ENCODE measurements at places on chromosomes 7 and 10. TPM values are rescaled to one million over a fixed set of nuclear protein-coding genes. Genes with fewer than 3 reads are reported as not detected.
A peak's percentile ranks its signal among the peaks of the same experiment; 100 is the strongest.

DNA sequence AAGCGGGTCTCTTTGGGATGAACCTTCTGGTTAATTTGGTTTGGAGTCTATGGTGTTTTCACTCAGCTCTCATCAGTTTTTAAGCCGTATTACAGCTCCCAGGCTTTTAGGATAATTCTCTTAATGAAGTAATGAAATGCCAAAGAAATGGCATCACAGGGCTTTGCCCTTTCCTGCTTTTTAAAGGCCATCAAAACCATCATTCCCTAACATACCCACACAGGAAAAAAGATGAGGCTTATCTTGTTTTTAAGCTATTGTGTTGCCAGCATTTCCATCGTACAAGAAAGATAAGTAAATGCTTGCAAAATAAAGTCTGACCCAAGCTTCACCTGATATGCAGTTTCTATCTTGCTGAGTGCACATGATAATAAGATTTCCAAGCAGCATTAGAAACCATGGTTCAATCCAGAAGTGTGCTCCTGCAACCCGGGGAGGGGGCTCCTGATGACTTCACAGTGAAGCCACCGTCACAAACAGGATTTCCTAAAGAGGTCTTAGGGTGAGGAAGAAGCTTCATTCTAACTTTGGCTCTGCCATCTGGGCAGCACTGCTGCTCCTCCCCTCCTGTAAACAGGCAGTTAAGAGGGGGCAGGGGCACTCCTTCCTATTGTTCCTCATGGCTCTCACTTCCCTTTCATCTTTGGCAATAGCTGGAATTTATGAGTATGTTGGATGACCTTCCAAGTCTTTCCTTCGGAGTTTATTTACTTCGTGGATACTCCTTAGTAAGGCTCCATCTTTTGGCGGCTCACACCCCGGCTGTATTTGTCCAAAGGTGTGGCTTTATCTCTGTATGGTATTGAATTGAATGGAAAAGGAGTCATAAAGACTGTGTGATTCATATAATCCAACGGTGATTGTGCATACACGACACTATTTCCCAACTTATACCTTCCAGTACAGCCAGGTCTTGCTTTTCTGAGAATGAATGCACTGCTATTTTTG is 55.2 kb upstream of the FAM133B start:
- peak; percentile 20 for DNase-seq

GRCh38 chr7:16908561-16908960 is 26.8 kb upstream of the AGR3 start:
- DNase-seq: no peak

DNA sequence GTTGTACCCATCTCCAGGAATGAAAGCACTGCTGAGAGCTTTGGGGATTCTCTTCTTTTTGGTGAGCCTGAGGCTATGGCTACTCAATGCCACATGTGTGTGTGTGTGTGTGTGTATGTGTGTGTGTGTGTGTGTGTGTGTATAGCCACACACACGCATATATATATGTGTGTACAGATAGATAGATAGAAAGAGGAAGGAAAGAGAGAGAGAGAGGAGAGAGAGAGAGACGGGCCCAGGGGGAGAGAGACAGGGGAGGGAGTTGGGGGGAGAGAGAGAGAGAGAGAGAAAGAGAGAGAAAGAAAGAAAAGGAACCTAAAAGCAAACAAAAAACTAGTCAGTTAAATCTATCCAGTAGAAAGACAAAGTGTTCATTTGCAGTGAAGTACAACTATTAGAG is 8.3 kb downstream of the SLC13A4 start:
- DNase-seq: no peak

- no peak for DNase-seq
Measured at GRCh38 chr7:13028825-13029099, 341.3 kb downstream of the ARL4A start.

- no peak for DNase-seq
Measured at GRCh38 chr7:93298671-93299070, 66.5 kb downstream of the VPS50 start.

- DNase-seq: no peak
Measured at GRCh38 chr7:30791114-30791513, 19.9 kb downstream of the MINDY4 start.

- DNase-seq: no peak
Measured at GRCh38 chr7:47844311-47844710, 104.0 kb downstream of the PKD1L1 start.

DNA sequence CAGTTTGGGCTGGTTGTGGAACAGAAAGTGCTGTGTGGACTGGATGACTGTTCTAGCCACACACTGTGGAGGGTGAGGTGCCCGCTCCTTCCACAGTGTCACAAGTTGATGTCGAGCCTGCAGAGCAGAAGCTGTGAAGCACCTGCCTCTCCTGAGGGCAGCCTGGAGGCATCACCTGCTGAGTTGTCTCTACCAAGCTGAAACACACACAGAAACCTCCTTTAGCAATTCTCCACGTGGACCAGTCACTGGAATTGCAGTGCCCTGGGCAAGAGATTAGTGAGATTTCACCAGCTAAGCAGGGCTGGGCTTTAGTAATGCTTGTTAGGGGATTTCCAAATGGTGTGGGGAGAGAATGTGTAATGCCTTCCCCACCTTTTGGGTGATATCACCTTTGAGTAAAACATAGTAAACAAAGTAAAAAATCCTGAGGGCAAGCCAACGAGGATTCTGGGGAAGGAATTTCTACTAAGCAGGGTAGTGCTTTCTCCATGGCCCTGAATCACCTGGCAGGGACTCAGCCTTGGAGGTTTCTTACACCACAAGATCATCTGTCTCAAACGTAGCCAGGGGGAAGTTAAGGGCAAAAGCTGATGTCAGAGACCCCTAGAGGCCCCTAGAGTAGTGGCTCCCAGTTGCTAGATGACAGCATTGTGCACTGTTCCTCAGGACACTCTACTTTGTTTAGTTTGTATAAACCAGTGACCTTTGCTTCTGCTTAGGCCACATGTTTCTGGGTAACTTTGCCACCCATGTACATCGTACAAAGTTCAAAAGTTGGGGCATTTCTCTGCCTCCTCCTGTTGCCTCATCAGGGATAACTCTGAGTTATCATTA is 233.1 kb upstream of the IGFBP3 start:
- DNase-seq: no peak

DNA sequence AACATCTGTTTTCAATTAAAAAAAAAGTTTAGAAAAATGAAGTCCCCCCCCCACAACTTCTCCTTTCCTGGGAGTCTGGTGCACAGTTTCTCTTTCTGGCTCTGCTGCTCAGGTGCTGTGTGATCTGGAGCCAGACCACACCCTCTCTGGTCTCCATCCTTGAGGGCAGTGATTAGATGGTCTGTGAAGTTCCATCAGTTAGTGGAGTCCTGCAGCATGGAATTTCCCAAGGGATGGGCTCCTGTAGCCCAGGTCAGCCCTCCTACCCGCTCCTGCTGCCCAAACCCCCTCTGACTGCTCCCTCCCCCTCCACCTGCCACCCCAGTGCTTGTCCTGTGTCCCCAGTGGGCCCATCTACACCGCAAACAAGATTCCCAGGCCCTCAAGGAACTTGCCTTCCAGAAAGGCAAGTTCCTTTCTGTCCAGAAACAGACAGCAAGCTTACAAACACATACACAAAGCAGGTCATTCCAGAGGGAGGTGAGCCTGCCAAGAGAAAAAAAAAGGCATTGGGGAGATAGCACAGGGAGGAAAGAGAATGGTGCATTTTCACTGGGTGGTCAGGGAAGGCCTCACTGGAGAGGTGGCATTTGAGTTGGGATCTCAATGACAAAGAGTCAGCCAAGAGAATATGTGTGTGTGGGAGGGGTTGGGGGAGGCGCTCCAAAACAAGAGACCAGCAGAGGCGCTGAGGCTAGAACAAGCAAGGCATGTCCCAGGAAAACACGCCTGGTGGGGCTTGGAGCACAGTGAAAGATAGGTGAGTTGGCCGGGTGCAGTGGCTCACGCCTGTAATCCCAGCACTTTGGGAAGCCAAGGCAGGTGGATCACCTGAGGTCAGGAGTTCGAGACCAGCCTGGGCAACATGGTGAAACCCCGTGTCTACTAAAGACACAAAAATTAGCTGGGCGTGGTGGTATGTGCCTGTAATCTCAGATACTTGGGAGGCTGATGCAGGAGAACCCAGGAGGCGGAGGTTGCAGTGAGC is 49.5 kb upstream of the SLC29A3 start:
- peak; percentile 56 for DNase-seq

- no peak for DNase-seq
Measured at GRCh38 chr10:49382826-49383225, 13.1 kb downstream of the DRGX start.

DNA sequence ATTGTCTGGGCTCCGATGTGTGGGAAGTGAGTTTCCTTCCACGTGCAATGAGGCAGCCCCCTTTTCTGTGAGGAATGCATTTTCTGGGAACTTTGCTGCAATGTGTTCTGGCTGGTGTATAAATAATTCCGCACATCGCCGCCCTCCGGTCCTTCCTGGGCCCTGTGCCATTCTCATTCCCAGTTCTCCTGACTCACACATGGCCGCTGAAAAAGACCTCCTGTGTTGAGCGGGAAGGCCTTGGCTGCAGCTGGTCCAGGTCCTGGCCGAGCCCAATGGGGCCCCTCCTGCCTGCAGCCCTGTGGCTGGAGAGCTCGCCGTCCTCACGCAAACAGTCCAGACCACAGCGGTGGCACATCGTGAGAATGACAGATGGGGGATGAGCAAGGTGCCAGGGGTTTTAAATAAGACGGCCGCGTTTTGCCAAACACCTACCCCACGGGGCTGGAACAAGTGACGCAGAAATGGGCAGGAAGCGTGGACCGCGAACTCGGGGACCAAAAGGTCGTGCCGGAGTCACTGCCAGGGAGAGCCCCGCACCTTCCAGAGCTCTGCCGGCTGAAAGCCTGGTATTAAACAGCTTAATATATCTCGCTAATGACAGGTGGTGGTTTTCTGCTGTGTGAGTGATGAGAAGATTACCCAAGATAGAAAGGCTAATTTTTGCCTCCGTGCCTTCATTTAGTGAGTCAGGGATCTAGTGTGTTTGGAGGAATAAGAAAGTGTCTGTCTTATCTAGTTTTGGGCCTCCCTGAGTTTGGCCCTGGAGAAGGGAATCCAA is 37.0 kb downstream of the FAM20C start:
- DNase-seq: no peak

DNA sequence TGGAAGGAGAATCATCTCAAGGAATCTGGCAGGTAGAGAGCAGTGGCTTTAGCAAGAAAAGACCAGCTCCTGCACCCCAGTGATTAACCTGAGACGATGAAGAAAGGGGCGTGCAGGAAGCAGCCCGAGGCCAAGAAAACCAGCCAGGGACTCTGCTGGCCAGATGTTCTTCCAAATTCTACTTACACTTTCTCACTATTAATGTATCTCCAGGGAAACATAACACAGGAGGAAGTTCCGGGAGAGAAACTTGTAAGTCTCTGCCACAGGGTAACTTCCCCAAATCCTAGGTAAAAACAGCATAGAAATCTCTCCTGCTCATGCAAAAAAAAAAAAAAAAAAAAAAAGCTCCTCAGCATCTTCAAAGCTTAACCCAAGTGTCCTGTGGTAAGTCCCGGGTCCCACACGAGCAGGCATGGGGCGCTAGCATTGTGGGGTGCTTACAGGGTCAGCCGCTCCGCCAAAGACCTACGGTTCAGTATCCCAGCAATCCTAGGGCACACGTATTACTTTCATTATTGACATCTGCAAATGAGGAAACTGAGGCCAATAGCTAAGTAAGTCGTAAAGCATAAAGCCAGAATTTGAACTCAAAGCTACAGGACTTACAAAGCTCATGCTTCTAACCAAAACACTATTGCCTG is 97.2 kb upstream of the GNA12 start:
- no peak for DNase-seq

DNA sequence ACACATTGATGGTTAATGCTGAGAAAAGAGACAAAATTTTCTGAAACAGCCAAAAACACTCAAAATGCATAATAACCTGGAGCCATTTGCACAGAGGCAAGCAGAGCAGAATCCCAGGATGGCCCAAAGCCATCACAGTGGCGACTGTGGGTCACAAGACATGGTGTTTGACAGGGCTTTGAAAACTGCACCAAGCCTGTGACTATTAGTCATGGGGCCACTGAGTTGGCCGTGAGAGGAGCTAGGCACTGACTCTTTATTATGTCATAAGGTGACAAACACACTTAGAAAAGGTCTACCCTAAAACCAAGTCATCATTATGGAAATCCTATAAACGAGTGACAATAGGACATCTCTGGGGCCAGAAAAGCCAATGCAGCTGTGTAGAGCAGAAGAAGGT is 23.9 kb downstream of the DRGX start:
- no peak for DNase-seq

GRCh38 chr10:115947104-115947503 is 325.9 kb downstream of the GFRA1 start:
- DNase-seq: no peak

DNA sequence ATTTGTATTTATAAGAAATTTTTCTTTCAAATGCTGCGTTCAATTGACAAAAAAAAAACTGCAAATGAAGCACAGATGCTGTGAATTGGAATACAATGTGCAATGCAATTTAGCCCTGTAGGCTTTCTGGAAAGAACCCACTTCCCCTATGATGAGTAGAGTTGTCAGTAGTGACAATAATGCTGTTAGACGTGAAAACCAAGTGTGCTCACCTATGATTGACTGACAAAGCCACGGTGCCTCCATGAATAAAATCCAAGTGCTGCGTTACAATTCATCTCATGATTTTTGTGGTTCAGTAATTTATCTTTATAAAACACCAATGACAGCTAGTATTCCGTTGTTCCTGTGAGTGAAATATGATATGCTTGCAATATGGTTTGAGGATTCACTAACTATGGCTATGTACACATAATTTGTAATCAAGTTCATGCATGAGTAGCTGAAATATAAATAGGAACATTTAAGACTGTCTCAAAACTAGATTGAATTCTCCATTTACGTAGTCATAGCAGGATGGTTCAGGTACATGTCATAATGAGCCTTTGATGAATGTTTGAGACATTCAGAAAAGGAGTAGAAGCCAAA is 1160.3 kb downstream of the CNTNAP2 start:
- DNase-seq: no peak

- no peak for DNase-seq
Measured at GRCh38 chr10:66209025-66209424, 716.8 kb upstream of the LRRTM3 start.

GRCh38 chr10:30816159-30816819 is 186.7 kb upstream of the LYZL2 start:
- no peak for DNase-seq

DNA sequence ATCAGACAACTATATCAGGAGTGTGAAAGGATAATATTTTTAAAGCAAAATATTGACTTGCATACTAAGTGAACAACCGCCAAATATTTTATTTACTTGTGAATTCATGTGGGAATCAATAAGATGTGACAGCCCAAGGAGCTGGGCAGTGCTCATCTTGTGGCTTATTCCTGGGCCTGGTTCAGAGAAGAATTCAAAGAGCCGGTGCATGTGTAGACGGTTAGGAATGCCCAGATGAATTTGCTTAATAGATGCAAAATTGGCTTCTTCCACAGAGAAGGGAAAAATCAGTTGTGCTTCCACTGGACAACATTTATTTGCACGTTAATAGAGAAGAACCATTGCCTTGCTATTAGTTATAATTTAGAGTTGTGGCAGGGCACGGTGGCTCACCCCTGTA is 4.4 kb downstream of the MYL7 start:
- DNase-seq: no peak

- DNase-seq: no peak
Measured at GRCh38 chr7:50801907-50802306, 19.2 kb upstream of the GRB10 start.

The GIMAP7 gene
- polyA plus RNA-seq: 12.4 TPM

The TFR2 gene
- 0.93 TPM for polyA plus RNA-seq

The GNAI1 gene
- polyA plus RNA-seq: 112 TPM

The KIAA1217 gene
- polyA plus RNA-seq: 114 TPM

The RAB19 gene
- polyA plus RNA-seq: 2.9 TPM

The JCAD gene
- 29.7 TPM for polyA plus RNA-seq

The MRC1 gene
- 9.5 TPM for polyA plus RNA-seq

The FAM185A gene
- polyA plus RNA-seq: 14.0 TPM

The CC2D2B gene
- 3.3 TPM for polyA plus RNA-seq

The GATA3 gene
- polyA plus RNA-seq: 82.7 TPM

The SLC39A12 gene
- not detected for polyA plus RNA-seq

The AGAP9 gene
- polyA plus RNA-seq: 63.4 TPM

The CLCN1 gene
- polyA plus RNA-seq: 0.35 TPM
